ENCODE measurements at places on chromosomes 1 and 21.
A peak's percentile ranks its signal among the peaks of the same experiment; 100 is the strongest.

- DNase-seq: peak; percentile 92
Observed at GRCh38 chr1:235011599-235012435, 116.8 kb downstream of the TOMM20 start.

GRCh38 chr1:193264313-193265065 lies 78.1 kb upstream of the B3GALT2 start:
- peak; percentile 32 for DNase-seq

DNA sequence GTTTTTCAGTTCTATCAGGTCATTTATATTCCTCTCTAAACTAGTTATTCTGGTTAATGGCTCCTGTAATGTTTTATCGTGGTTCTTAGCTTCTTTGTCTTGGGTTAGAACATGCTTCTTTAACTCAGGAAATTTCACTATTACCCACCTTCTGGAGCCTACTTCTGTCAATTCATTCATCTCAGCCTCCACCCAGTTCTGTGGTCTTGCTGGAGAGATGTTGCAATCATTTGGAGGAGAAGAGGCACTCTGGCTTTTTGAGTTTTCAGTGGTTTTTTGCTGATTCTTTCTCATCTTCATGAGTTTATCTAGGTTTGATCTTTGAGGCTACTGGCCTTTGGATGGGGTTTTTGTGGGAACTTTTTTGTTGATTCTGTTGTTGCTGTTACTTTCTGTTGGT lies 213.0 kb downstream of the BRINP2 start:
- DNase-seq: peak; percentile 4

- no peak for DNase-seq
Observed at GRCh38 chr1:248842781-248843331, 4.8 kb downstream of the ZNF672 start.

GRCh38 chr1:152145769-152146168 lies 13.3 kb downstream of the RPTN start:
- no peak for DNase-seq

DNA sequence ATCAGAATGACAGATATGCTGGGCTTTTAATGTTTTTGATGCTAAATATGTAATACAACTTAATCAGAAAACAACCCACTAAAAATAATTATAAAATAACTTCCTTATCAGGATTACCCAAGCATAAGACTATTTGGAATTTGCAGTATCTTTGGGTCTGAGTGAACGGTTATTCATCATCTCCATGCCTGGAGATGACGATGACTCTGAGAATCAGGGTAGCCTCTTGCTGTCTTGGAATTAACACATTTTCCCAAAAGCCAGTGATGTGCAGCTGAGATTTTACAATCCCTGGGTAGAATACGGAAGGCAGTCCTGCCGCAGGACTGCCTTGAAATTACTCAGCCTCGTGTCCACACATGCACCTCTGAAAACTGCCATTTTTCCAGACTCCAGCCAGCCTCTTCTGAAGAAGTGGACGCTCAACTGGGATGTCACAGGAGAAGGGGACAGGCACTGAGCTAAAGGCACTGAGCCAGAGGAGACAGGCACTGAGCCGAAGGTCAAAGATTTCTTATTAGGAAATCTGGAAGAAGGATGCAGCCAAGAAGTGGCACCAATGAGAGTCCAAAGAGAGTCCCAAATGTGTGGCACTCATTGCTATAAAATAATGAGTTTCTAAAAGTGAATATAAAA lies 85.5 kb downstream of the PGBD5 start:
- peak; percentile 37 for DNase-seq

DNA sequence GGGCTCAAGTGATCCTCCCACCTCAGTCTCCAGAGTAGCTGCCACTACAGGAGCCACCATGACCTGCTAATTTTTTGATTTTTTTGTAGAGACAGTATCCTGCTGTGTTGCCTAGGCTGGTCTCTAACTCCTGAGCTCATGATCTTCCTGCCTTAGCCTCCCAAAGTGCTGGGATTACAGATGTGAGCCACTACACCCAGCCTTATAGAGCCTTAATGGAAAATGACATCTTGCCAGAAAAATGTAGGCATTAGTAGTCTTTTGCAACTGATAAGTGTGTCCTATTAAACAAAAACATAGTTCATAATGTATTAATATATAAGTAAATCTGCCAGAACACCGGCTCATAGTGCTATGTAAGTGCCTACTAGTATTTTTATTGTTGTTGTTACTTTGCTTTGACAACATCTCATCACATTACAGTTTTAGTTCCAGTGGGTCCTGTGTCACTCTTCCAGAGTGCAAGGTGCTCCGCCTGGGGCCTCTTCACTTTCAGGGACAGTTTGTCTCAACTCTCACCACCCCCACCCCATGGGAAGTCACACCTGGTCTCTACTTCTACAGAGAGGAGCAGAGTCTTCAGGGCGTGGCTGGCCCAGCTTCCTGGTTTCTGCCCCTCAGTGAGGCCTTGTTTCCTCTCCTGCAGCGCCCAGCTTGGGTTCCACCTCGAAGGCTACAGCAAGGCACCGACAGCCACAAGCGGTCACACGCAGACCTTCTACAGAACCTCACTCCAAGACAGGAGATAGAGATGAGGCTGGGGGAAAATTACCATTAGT lies 30.1 kb downstream of the RHOU start:
- no peak for DNase-seq

GRCh38 chr1:165641231-165641987 lies 10.4 kb downstream of the MGST3 start:
- peak; percentile 24 for DNase-seq

DNA sequence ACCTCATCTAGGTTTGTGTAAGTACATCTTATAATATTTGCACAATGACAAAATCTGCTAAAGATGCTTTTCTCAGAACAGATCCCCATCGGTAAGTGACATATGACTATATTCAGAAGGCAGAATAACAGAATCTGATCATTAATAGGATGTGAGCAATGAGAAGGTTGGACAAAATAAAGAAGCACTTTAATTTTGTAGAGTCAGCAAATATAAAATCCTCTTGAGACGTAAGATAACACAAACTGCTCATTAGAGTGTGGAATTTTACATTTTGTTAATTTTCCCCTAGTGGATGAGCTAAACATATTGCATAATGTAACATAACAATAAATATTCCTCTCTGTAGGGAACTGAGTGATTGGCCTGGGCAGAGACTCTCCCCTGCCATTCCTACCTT lies 658.4 kb upstream of the ZP4 start:
- no peak for DNase-seq

- no peak for DNase-seq
Observed at GRCh38 chr1:63980740-63981407, 207.1 kb downstream of the ROR1 start.

- DNase-seq: no peak
Observed at GRCh38 chr1:199073166-199073565, 434.3 kb downstream of the PTPRC start.

DNA sequence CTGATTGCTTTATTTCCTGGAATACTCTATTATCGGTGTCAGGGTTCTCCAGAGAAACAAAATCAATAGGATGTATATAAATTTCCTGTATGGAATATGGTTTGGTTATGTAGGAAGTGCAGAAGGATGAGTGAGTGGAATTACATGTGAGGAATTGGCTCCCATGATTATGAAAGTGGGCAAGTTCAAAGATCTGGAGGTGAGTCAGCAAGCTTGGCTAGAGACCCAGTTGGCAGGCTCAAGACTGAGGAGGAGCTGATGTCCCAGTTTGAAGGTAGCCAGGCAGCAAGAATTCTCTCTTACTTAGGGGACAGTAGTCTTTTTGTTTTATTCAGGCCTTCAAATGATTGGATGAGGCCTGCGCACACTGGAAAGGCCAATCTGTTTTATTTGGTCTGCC lies 57.5 kb downstream of the MAP3K7CL start:
- DNase-seq: peak; percentile 91

- peak; percentile 74 for DNase-seq
Observed at GRCh38 chr1:44489481-44489880, 84.4 kb downstream of the RNF220 start.

DNA sequence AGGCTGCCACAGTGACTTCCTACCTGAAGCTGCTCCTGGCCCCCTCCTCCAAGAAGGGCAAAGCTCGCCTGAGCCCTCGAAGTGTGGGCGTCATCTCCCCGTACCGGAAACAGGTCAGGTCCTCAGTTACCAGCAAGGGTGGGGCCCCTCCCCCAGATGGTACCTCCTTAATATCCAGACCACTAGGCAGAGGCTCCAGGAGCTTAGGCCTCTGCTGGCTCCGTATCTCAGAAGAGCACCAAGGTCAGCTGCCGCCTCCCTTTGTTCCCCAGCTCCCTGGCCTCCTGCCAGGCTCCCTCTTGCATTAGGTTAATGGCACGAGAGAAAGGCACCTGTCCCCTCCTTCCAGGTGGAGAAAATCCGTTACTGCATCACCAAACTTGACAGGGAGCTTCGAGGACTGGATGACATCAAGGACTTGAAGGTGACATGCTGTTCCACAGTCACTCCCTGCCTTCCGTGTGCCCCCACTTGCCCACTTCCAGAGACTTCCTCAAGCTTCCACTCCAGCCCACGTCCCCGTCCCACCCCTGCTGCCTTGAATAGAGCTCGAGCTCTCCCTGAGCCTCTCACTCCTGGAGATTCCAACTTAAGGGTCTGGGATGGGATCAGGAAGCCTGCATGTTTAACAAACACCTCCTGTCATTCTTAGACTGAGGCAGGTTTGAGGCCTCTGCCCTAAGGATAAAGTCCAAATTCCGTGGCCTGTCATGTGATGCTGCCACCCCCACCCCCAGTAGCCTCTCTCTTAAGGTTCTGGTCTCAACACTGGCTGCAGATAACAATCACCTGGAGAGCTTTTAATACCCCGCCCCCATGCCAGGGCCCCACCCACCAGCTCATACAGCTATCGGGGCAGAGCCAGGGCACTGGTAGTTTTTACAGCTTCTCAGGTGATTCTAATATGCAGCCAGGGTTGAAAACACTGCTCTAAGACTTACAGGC lies 8.3 kb downstream of the RHOC start:
- DNase-seq: peak; percentile 14

- peak; percentile 93 for DNase-seq
Observed at GRCh38 chr1:16612332-16613172, 812 bp downstream of the NBPF1 start.

- DNase-seq: peak; percentile 89
Observed at GRCh38 chr1:155208541-155209311, at the start of gene MTX1. TSS of gene MTX1 (plus strand) at chr1:155208695. CDS start at chr1:155208805, 110 bp downstream.

GRCh38 chr21:30829659-30830058 lies at the start of gene KRTAP7-1:
TSS of gene KRTAP7-1 (minus strand) at chr21:30829759. CDS start at chr21:30829698, 61 bp downstream.
- no peak for DNase-seq

DNA sequence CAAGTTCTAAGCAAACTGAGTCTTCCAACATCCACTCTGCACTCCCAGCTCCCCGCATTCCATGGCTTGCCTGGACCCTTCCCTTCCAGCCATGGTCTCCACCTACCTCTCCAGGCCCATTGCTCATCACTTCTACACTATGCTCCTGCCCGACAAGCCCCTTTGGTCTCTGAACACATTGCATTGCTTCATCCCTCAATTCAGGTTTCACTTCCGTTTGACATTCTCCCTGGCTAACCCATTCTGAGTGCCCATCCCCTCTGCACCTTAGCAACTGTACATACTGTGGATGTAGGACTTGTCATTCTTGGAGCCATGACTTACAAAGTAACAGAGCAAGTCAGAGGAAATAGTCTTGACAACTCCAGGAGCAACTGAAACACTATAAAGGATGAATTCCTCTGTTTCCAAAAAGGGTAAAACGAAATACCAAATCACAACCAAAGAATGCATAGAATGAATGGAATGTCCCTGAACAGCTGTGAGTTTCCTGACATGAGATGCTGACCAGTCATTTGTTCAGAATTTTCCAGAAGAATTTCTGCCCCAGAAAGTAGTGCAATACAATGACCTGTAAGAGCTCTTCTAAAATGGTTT lies 66.7 kb downstream of the KCNJ6 start:
- DNase-seq: peak; percentile 90

GRCh38 chr1:86429835-86430234 lies 5.9 kb downstream of the CLCA2 start:
- peak; percentile 97 for DNase-seq

DNA sequence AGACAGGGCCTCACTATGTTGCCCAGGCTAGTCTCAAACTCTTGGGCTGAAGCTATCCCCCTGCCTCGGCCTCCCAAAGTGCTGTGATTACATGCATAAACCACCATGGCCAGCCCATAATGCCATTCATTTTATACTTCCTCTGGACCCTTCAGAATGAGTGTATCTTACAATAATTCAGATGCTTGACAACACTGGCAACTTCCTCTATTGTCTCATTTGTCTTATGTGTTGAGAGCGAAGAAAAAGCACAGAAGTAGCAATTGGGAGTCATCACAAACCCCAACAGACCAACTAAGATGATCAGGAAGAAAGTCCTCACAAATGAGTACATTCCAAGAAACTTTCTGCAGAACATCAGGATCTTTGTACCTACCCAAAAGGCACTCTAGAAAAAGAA lies 191.9 kb downstream of the RERE start:
- peak; percentile 5 for DNase-seq

- DNase-seq: no peak
Observed at GRCh38 chr1:153122831-153123421, 9.6 kb upstream of the SPRR2F start.

DNA sequence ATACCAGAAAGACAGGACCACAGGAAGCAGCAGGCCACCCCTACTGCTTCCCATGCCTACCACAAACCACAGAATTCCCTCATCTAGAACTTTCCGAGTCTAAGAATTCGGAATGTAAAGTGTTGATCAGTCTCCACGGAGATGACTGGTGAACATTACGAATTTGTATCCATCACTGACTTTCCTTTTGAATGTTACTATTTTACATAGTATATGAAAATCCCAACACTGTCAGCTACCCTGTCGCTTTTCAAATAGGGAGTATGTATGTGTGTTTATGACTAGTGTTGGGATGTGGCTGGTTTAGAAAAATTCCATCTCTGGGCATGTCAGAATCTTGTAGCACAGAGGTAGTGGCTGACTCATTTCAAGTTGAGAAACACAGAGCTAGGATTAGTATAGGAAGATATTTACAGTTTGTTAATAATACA lies 118.2 kb downstream of the COQ8A start:
- peak; percentile 76 for DNase-seq

DNA sequence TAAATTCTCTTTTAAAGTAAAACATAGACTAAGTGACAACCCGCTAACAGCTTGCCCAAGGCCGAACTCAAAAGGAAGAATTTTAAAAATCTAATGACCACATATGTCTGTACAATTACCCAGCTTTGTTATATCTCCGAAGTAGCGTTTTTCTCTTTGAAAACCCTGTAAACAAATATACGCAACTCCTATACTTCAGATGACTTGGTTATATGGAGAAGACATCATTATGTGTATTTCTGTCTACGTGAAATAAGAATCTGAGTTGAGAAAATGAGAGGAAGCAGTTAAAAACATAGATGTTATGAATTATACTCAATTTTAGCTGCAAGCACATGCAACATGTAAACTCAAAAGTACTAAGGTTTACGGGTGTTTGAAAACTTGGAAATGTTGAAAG lies 2.0 kb downstream of the PBX1 start:
- DNase-seq: peak; percentile 52

DNA sequence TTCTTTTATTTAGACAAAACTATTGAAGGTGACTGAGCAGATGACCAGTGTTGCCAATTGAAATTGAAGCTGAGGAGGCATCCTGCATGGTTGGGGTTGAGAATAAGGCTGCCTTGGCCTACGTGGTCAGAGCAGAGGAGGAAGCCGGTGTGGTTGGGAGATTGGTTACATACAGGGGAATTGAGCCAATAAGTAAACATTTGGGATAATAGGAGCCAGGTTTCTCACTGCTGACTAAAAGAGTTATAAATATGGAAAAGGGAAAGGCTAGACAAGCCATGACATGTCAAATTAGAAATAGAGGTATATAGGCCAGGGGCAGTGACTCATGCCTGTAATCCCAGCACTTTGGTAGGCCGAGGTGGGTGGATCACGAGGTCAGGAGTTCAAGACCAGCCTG lies 15.8 kb downstream of the SNX7 start:
- no peak for DNase-seq
